NCI-H446 treated with DMSO at 0.1 percent for 48 hours (cell line): ENCODE measurements at places on chromosomes 3 and 15.
A peak's percentile ranks its signal among the peaks of the same experiment; 100 is the strongest.

- peak; percentile 78 for DNase-seq
Measured at GRCh38 chr15:84716036-84716732, at the start of gene SEC11A. TSS of gene SEC11A (minus strand) at chr15:84716139. CDS start at chr15:84716075, 64 bp downstream.

DNA sequence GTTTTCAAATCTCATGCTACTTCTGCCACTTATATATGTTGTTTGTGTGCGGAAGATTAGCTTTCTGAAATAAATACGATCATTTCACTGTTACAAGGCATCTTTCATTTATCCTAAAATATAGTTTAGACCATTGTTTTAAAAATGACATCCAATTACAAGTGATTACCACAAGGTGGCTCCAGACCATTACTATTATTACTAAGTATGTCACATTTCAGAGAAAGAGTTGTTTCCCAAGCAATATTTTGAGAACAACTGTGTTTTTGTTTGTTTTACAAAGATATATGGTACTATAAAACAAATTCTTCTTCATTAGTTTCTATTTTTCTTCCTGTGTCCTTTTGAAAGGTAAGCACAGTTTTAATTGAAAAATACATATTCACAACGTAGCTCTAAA is 136.0 kb upstream of the RAP2B start:
- DNase-seq: peak; percentile 10

GRCh38 chr15:71352125-71352524 is 236.9 kb downstream of the THSD4 start:
- DNase-seq: no peak

DNA sequence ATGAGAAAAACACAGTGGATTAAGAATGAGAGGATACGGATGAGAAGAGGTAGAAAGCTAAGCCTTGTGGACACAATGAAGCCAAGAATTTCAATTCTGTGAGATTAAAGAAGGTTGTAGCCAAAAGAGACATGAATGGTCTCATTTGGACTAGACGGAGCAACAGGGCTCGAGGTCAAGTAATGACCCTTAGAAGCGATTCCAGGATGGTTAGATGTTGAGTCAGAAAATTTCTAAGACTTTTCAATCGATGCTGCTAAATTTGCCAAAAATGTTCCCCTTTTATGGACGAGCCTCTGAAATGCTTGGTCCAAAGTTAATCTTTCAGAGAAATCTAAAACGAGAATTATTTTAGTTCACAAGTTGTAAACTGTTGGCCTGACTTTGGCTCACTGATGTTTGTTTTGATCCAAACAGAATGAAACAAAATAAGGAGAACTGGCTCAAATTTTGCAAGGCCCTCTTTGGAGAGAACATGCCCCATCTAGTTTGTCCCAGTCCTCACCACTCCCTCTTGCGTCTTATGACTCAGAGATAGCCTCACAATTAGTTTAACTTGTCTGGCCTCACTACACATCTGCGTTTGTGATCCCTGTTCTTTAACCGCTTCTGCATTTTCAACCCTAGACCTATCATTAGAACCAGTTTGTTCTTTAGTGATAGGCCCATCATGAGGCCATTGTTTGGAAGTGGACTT is 235.5 kb downstream of the PDZRN3 start:
- DNase-seq: no peak

- DNase-seq: no peak
Measured at GRCh38 chr3:2872884-2873283, 237.3 kb downstream of the IL5RA start.

DNA sequence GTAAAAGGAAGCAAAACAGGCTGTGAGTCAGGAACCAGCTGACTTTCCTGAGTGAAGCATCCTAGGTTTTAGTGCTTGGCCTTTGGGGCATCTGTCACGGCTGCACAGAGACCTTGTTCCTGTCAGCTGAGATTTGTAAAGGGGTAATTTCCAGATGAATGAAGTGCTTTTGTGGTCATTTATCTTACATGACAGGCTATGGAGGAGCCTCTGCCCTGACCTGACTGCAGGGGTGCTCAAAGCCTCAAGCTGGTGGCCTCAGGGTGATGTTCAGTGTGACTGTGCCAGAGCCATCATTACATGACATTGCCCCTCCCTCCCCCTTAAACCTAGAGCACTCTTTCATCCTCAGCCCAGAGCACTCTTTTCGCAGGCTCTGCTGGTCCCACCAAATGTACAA is 132.5 kb downstream of the ARNT2 start:
- no peak for DNase-seq

- DNase-seq: no peak
Measured at GRCh38 chr3:87397211-87397610, 120.8 kb upstream of the POU1F1 start.

- DNase-seq: no peak
Measured at GRCh38 chr15:68354923-68355322, 77.0 kb downstream of the ITGA11 start.

DNA sequence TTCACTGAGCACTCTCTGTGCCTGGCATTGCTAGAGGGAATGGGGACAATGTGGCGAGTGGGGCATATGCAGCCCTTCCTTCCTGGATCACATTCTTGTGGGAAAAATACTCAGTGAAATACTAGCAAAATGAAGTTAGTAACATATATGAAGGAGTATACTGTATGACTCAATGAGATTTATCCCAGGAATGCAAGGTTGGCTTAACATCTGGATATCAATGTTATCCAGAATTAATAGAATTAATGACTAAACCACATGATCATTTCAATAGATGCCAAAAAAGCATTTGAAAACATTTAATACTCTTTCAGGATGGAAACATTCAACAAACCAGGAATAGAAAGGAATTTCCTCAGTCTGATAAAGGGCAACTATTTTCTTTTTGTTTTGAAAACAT is 27.5 kb downstream of the AMOTL2 start:
- DNase-seq: no peak

GRCh38 chr3:116966649-116967048 is 257.1 kb downstream of the TUSC7 start:
- DNase-seq: no peak

DNA sequence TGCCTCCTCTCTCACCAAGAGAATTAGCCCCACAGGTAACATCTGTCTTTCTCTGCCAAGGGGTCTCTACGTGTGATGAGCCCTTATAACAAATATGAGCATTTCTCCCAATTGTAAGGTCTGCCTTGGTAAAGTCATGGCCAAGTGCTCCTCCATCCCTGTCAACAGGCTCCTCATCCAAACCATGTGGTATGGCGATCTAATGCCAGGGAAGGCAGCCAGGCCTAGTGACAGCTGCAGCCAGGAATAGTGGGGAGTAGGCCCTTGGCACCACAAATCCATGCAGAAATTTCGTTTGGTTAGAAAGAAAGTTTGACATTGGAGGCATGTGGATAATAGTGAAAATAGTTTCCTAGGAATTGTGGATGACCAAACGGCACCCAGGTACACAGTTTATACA is 4.7 kb upstream of the LRTM1 start:
- DNase-seq: no peak

GRCh38 chr15:31200735-31201151 is 99.2 kb upstream of the TRPM1 start:
- DNase-seq: no peak

- no peak for DNase-seq
Measured at GRCh38 chr3:50275141-50275995, 3.5 kb upstream of the LSMEM2 start.
